ENCODE measurements at places on chromosomes 3 and 15. TPM values are rescaled to one million over a fixed set of nuclear protein-coding genes. Genes with fewer than 3 reads are reported as not detected.

DNA sequence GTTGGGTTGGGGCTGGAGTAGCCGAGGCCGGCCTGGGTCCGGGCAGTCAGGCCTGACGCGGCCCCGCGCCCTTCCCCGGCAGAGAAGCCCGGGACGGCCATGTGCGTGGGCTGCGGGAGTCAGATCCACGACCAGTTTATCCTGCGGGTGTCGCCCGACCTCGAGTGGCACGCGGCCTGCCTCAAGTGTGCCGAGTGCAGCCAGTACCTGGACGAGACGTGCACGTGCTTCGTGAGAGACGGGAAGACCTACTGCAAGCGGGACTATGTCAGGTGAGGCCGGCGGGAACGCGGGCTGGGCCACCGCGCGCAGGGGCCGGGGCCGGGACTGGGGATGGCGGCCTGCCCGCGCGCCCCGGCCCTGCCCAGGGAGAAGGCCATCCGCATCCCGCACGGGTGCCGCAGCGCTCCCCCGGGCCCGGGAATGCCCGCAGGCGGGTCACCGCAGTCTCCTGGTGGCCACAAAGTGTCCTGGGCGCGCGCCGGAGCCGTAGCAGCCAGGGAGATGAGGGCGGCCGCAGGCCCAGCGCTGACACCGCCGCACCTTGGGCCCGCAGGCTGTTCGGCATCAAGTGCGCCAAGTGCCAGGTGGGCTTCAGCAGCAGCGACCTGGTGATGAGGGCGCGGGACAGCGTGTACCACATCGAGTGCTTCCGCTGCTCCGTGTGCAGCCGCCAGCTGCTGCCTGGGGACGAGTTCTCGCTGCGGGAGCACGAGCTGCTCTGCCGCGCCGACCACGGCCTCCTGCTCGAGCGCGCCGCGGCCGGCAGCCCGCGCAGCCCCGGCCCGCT, 1.3 kb downstream of the ISL2 start:
- peak overlapping the region; percentile 77 for H3K4me3 ChIP-seq
- peaks cover 43% of the 10 kb centered on the region for H3K4me1 ChIP-seq
- no peaks in the 10 kb centered on the region for H3K27me3 ChIP-seq

The STAC gene
- total RNA-seq: not detected

GRCh38 chr3:46438831-46439230, 25.9 kb downstream of the LTF start:
- H3K27ac ChIP-seq: no peak overlapping the region
- no peaks in the 10 kb centered on the region for H3K27me3 ChIP-seq
- no peaks in the 10 kb centered on the region for H3K4me1 ChIP-seq
- no peaks in the 10 kb centered on the region for H3K36me3 ChIP-seq

GRCh38 chr15:82832601-82833361, 23.4 kb downstream of the WHAMM start:
- H3K36me3 ChIP-seq: peaks cover 17% of the 10 kb centered on the region
- peaks cover 18% of the 10 kb centered on the region for H3K4me1 ChIP-seq
- H3K27me3 ChIP-seq: no peaks in the 10 kb centered on the region
- no peak overlapping the region for H3K27ac ChIP-seq
- DNase-seq: no peak
- no peak overlapping the region for H3K4me3 ChIP-seq

- peaks cover 68% of the 10 kb centered on the region for H3K4me1 ChIP-seq
- no peak overlapping the region for H3K4me3 ChIP-seq
- no peak overlapping the region for H3K27ac ChIP-seq
- peaks cover 4% of the 10 kb centered on the region for H3K36me3 ChIP-seq
- no peak for DNase-seq
Observed at GRCh38 chr3:156682501-156682900, 8.1 kb downstream of the TIPARP start.

DNA sequence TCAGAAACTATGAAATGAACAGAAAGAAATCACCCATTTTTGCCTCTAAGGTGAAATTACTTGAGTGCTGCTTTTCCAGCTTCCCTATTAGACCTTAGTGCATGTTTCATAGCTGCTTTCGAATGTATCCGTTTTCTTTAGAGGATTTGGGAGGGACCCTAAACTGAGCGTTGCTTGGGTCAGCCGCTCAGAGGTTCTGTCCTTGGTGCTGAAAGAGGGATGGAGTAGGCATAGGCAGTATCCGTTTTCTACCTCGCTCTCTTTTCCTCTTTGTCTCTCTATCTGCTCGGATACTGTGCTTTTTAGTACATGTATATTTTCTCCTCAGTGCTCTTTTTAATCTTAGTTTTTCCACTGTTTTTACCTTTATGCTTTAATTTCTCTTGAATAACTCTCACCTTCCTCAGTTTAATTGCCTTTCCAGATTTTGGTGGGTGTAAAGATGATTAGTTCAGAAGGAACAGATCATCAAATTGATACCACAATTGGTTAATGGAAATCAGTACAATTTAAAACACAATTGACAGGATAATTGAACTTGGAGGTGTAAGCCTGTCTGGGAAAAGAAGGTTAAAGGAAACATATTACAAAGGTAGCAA, at the start of gene DRD3:
Gene DRD3, minus strand, starts transcription at position 283 of the 599 bp plus-strand sequence. CDS start 7,060 bp downstream, outside the sequence.
- DNase-seq: no peak
- H3K4me1 ChIP-seq: no peaks in the 10 kb centered on the region
- no peaks in the 10 kb centered on the region for H3K27me3 ChIP-seq
- no peaks in the 10 kb centered on the region for H3K36me3 ChIP-seq
- no peak within 1 kb of the TSS for H3K27ac ChIP-seq

DNA sequence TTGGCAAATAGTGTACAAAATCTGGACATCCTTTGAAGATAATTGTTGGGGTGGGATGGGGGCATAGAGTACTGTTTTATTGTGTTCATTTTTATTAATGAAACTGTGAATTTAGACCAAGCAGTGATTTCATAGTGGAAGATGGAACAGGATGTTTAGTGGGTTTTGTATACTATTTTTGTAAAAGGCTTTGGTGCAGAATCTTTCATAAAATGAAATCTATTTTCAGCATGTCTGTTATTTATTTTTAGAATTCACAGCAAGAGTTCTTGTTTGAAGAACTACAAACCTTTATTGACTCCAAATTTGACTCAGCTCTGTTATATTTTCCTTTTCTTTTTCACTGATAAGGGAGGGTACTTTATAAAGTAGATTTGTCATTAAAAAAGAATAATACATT, 145.4 kb downstream of the AKAP13 start:
- peaks cover 1% of the 10 kb centered on the region for H3K36me3 ChIP-seq
- no peak overlapping the region for H3K27ac ChIP-seq

DNA sequence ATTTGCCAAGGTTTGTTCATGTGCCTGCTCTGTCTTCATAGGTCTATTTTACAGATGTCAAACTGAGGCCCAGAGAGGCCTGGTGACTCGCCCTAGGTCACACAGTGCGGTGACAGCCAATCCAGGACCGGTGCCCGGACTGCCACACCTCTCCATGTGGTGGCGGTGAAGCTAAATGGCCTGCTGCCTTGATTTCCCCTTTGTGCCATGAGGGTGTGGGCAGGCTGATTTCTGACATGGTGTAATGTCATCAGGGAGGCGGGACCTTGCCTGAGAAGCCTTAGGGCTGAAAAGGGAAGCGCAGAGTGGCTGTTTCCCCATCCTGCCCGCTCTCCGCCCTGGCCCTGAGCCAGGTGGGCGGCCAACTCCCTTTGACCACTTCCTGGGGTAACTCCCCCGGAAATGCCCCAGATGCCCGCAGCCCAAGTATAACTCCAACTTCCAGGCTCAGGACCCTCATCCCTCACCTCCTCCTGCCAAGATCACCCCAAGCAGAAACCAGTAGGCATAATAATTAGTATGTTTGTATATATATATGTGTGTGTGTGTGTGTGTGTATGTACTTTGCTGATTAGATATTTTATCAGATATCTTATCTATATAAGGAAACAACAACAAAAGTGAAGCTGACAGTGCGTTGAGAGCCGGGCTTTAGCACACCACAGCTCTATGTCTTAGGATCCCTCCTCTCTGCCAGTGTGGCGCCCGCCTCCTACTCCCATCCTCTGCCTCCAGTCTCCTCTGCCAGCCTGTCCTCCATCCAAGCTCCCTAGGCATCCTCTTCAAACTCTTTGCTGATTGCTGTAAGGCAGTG, 63.9 kb downstream of the IQSEC1 start:
- no peak overlapping the region for H3K4me3 ChIP-seq
- H3K27ac ChIP-seq: no peak overlapping the region
- H3K36me3 ChIP-seq: no peaks in the 10 kb centered on the region

The SENP7 gene
- total RNA-seq: 10.0 TPM

DNA sequence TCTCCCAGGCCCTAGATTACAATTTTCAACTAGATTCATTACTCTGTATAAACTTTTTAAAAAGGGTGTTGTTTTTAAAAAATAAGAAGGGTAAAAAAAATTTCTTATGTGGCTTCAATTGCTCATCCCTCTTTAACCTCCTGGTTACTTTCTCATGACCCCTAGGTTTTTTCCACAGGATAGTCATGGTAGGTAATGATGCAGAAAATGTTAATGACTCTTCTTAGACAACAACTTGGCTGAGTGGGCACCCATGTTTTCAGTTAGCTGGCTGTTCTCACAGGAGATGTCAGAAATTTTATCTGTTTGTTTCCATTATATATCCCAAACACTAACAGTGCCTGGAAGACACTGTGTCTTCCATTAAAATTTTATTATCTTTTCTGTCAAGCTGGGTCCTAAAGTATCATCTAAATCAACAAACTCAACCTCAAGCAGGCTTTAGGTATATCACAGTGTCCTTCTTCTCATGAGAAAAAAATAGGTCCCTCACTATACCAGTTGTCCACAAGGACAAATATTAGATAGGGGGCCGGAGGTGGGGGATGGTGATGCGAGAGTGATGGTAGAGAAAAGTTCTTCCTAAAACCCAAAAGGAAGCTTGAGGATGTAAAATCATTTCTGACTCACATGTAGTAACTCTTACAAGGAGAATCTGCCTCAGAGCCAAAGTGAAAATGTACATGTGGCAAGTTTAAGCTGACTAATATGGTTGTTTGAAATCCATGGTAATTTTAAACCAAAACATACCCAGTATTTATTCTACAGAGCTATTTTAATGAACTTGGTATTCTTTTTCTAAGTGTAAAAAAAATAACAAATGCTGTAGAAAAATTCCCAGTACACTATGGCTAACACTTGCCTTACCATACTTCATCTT, 43.3 kb downstream of the PLOD2 start:
- H3K4me1 ChIP-seq: peaks cover 40% of the 10 kb centered on the region
- no peak overlapping the region for H3K4me3 ChIP-seq
- DNase-seq: no peak
- H3K27ac ChIP-seq: no peak overlapping the region
- H3K27me3 ChIP-seq: no peaks in the 10 kb centered on the region

DNA sequence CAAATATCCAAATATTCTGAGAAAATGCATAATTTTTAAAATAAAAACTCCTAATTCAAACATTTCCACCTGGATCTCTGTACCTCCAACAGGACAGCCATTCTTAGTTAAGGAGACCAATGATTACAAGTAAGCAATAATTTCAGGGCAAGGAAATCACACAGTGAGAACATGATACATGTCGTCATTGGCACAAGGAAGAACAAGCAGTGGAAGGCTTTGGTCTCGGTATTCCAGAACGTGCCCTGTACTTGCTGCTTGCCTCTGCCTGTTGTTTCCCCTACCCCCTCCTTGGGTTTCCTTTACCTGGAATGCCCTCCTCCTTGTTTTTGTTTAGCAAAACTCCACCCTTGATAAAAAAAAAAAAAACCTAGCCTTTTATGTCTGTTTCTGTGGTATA, 72.8 kb downstream of the PPM1L start:
- no peak overlapping the region for H3K27ac ChIP-seq
- DNase-seq: no peak
- no peak overlapping the region for H3K4me3 ChIP-seq
- H3K4me1 ChIP-seq: no peaks in the 10 kb centered on the region

DNA sequence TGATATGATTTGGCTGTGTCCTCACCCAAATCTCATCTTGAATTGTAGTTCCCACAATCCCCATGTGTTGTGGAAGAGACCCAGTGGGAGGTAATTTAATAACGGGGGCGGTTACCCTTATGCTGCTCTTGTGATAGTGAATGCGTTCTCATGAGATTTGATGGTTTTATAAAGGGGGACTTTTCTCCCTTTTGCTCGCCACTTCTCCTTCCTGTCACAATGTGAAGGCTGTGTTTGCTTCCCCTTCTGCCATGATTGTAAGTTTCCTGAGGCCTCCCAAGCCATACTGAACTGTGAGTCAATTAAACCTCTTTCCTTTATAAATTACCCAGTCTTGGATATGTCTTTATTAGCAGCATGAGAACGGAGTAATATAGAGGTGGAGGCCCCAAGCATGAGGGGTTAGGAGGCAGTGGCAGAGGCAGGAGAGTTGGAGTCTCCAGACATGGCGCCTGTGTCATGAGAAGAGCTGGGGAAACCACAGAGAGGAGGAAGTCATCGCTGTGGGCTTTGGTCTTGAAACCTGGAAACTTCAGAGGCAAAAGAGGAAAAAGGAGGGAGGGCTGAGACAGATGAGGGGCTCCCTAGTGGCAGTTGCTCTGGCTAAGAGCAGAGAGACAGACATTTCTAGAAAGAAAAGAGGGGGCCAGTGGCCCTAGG, 107.8 kb upstream of the VEPH1 start:
- no peaks in the 10 kb centered on the region for H3K36me3 ChIP-seq
- no peak for DNase-seq
- no peaks in the 10 kb centered on the region for H3K27me3 ChIP-seq
- no peak overlapping the region for H3K27ac ChIP-seq
- H3K4me3 ChIP-seq: no peak overlapping the region

The XCR1 gene
- not detected for total RNA-seq

The MYZAP gene
- total RNA-seq: 0.13 TPM

GRCh38 chr3:133955892-133956291, 60.2 kb upstream of the RAB6B start:
- DNase-seq: no peak
- H3K36me3 ChIP-seq: no peaks in the 10 kb centered on the region
- H3K4me3 ChIP-seq: no peak overlapping the region
- H3K4me1 ChIP-seq: no peaks in the 10 kb centered on the region

GRCh38 chr15:69076756-69077155, 62.3 kb downstream of the NOX5 start:
- no peak for DNase-seq
- peaks cover 62% of the 10 kb centered on the region for H3K27me3 ChIP-seq
- peaks cover 20% of the 10 kb centered on the region for H3K4me1 ChIP-seq
- H3K36me3 ChIP-seq: no peaks in the 10 kb centered on the region
- no peak overlapping the region for H3K4me3 ChIP-seq
- H3K27ac ChIP-seq: no peak overlapping the region

GRCh38 chr3:12303534-12303933, 14.7 kb downstream of the PPARG start:
- no peak overlapping the region for H3K27ac ChIP-seq
- peaks cover 6% of the 10 kb centered on the region for H3K36me3 ChIP-seq
- DNase-seq: no peak
- no peak overlapping the region for H3K4me3 ChIP-seq
- peaks cover 15% of the 10 kb centered on the region for H3K4me1 ChIP-seq

DNA sequence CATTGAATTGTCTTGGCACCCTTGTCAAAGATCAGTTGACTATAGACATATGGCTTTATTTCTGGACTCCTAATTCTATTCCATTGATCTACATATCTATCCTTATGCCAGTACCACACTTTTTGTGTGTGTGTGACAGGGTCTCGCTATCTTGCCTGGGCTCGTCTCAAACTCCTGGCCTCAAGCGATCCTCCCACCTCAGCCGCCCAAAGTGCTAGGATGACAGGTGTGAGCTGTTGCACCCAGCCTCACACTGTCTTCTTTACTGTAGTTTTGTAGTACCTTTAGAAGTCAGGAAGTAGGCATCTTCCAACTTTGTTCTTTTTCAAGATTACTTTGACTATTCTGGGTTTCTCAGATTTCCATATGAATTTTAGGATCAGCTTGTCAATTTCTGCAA, 24.3 kb downstream of the CDAN1 start:
- H3K27ac ChIP-seq: no peak overlapping the region
- H3K4me3 ChIP-seq: no peak overlapping the region
- no peaks in the 10 kb centered on the region for H3K36me3 ChIP-seq
- H3K27me3 ChIP-seq: no peaks in the 10 kb centered on the region
- no peak for DNase-seq

Data from HepG2 (cell line).